ENCODE measurements at places on chromosomes 5 and 9.

DNA sequence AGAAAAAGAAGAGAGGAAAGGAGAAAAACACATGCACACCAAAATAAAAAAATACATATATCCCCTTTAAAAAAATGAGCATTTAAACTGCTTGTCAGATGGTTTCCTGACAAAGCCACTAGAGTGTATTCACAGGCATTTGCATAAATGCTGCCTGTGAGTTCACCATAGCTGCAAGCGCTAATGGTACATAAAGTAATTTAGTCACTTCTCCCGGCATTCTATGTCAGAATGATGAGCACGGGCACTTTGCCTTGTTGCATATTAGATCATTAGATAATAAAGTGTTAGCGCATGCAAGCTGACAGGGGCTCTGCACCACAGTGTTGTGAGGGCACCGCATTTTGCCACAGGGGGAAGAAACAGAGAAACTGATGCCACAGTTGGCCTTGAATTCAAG lies 280.6 kb downstream of the EBF1 start:
- no peak overlapping the region for H3K27ac ChIP-seq
- H3K4me3 ChIP-seq = no peak overlapping the region
- no peaks in the 10 kb centered on the region for H3K36me3 ChIP-seq
- no peak for DNase-seq
- H3K4me1 ChIP-seq = no peaks in the 10 kb centered on the region

- no peak overlapping the region for H3K27ac ChIP-seq
- no peaks in the 10 kb centered on the region for H3K27me3 ChIP-seq
- no peaks in the 10 kb centered on the region for H3K4me1 ChIP-seq
- no peak overlapping the region for H3K4me3 ChIP-seq
- no peak for DNase-seq
- H3K36me3 ChIP-seq = peaks cover 31% of the 10 kb centered on the region
These were observed 56.6 kb downstream of the SMC5 start for GRCh38 chr9:70315389-70315788.

- H3K4me1 ChIP-seq = no peaks in the 10 kb centered on the region
- no peaks in the 10 kb centered on the region for H3K27me3 ChIP-seq
- H3K27ac ChIP-seq = no peak overlapping the region
- DNase-seq = no peak
- H3K4me3 ChIP-seq = no peak overlapping the region
These were observed 24.0 kb downstream of the ADAMTS16 start for GRCh38 chr5:5164163-5164562.

DNA sequence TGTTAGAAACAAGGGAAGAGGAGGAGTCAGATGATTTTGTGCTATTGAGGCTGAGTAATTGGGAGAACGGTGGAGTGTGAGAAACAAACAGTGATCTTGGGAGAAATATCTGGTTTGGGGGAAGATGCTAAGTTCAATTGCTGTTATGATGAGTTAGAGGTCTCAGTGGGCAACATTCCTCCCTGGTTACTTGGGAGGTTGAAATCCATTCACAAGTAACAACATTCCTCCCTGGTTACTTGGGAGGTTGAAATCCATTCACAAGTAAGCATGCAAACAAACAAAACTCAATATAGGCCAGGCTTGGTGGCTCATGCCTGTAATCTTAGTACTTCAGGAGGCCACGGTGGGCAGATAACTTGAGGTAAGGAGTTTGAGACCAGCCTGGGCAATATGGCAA lies 38.7 kb downstream of the AGXT2 start:
- H3K36me3 ChIP-seq = no peaks in the 10 kb centered on the region
- H3K4me3 ChIP-seq = no peak overlapping the region
- DNase-seq = no peak
- H3K4me1 ChIP-seq = no peaks in the 10 kb centered on the region
- H3K27me3 ChIP-seq = no peaks in the 10 kb centered on the region
- H3K27ac ChIP-seq = no peak overlapping the region

- H3K27ac ChIP-seq = no peak overlapping the region
- peak; percentile 20 for DNase-seq
- peaks cover 4% of the 10 kb centered on the region for H3K4me1 ChIP-seq
- H3K4me3 ChIP-seq = no peak overlapping the region
- peaks cover 50% of the 10 kb centered on the region for H3K27me3 ChIP-seq
These were observed 54.7 kb downstream of the DPYSL3 start for GRCh38 chr5:147454996-147455677.

DNA sequence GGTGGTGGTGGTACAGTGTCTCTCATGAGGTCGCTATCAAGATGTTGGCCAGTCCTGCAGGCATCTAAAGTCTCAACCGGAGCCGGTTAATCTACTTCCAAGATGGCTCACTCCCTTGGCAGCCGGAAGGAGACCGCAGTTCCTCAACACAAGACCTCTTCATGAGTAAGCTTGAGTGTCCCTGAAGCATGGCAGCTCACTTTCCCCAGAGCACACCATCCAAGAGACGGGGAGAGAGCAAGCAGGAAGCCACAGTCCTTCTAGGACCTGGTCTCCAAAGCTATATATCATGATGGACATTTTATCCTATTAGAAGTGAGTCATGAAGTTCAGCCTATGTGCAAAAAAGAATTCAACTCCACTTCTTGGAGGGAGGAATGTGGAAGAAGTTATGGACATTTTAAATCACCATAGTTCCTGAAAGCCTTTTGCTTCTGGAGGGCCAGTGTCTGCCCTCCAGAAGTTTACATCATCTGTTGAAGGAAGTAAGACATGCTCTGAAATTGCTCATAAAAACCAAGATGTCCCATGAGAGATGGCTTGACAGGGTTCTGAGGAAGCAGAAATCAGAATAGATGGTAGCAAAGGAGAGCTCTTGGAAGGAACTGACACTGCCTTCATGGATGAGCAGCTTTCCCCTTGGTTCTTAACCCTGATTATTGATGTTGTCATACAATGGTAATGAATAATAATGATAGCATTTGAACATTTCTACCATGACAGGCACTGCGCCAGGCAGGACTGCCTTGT lies 21.3 kb downstream of the GALNT10 start:
- no peaks in the 10 kb centered on the region for H3K27me3 ChIP-seq
- no peak overlapping the region for H3K27ac ChIP-seq
- peaks cover 2% of the 10 kb centered on the region for H3K36me3 ChIP-seq

- H3K36me3 ChIP-seq = no peaks in the 10 kb centered on the region
- H3K4me1 ChIP-seq = no peaks in the 10 kb centered on the region
- DNase-seq = no peak
- H3K27me3 ChIP-seq = peaks cover 9% of the 10 kb centered on the region
- no peak overlapping the region for H3K27ac ChIP-seq
These were observed 304.8 kb upstream of the PANK3 start for GRCh38 chr5:168883991-168884390.

GRCh38 chr5:134798468-134798867 lies 39.9 kb downstream of the DDX46 start:
- DNase-seq = no peak
- no peak overlapping the region for H3K27ac ChIP-seq
- no peak overlapping the region for H3K4me3 ChIP-seq

DNA sequence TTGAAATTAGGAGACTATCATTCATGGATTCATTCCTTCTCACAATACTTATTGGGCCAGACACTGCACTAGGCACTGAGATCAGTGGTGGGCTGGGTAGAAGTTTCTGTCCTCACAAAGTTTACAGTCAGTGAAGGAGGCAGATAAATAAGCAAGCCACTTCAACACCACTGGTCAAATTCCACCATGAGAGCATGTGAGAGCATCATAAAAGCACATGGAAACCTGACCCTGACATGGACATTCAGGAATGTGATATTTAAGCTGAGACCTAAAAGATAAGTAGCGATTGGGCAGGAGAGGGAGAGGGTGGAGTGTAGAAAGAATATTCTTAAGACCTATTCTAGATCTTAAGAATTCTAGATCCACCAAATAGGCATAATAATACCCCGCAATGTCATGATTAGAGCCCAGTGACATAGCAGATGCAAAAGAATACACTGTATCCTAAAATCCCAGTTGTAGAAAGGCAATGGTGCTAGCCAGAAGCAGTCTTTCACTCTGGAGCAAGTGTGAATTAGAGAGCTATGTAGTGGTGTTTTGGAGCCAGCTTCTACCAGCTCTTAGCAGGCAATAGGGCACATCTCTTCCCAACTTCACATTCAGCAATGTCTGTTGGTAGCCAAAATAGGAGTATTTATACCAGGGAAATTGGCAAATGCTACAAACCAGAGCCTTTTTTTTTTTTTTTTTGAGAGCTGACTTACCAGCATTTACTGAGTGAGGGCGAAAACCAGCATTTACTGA lies 46.4 kb downstream of the SH3RF2 start:
- H3K27ac ChIP-seq = peak overlapping the region; percentile 87
- peaks cover 62% of the 10 kb centered on the region for H3K4me1 ChIP-seq
- H3K36me3 ChIP-seq = no peaks in the 10 kb centered on the region
- no peak overlapping the region for H3K4me3 ChIP-seq
- DNase-seq = peak; percentile 86

DNA sequence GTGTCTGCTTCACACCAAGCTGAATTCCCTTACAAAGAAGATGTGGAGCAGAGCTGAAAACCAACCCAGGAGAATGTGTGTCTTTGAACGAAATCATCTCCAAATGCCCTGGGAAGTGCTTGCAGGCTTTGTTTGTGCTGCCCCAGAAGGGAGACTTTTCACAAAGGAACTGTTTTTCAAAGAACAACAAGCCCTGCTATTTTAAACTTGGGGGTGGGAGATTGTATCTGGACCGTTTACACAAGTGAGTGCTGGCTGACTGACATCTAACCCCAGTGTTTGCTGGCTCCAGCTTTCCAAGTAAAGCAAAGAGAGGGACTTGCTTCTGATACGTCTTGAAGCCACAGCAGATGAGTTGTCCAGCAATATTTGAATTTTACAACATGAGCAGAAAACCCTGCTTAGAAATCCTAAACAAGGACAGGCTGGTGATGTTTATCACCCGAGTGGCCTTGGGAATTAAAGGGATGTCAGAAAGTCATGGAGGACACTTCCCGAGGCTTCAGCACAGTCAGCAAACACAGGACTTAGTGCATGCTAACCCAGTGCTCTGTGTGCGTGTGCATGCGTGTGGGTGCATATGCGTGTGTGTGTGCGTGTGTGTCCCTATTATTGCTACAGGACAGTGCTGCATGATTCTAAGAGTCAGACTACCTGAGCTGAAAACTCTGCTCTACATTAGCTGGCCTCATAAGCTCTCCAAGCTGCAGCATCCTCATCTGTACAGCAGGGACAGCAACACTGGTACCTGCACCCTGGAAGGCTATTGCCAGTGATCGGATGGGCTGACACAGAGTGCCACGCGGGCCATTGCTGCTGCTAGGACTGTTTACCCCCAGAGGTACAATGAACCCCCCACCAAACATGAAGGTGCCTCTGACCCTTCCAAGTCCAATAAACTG lies 1.4 kb downstream of the ADAMTS12 start:
- H3K4me1 ChIP-seq = no peaks in the 10 kb centered on the region
- DNase-seq = no peak
- H3K4me3 ChIP-seq = peak overlapping the region; percentile 41
- peaks cover 39% of the 10 kb centered on the region for H3K27me3 ChIP-seq

- no peaks in the 10 kb centered on the region for H3K36me3 ChIP-seq
- no peak overlapping the region for H3K27ac ChIP-seq
- H3K27me3 ChIP-seq = no peaks in the 10 kb centered on the region
- no peak for DNase-seq
- H3K4me3 ChIP-seq = no peak overlapping the region
These were observed 9.9 kb upstream of the HSPA4 start for GRCh38 chr5:133041910-133042309.

DNA sequence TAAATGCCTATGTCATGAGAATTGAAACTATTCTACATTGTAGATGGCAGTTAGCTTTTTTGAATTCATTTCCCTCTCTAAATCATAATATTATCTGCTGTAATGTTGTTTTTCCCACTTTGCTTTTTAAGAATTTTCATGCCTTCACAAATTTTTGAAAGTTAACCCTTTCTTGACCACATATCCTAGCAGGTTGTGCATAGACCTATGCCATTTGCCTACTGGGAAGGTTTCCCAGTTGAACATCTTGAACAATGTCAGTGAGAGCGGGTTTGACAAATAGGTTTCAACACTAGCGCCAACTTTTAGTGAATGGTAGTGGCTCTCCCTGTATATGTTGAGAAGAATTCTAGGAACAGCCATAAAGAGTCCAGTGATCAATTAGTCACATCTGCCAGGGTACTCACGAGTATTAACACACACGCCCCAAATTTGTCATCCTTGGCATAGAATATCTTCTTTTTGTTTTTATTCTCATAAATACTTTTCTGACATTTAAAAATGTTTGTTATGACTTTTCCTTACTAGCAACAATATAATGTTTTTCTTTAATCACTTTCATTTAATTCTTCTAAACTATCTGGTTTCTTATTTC lies 307.6 kb downstream of the PJA2 start:
- no peaks in the 10 kb centered on the region for H3K27me3 ChIP-seq
- H3K4me3 ChIP-seq = no peak overlapping the region
- no peaks in the 10 kb centered on the region for H3K36me3 ChIP-seq

GRCh38 chr9:98164912-98165311 lies 27.5 kb downstream of the CORO2A start:
- H3K4me3 ChIP-seq = no peak overlapping the region
- no peaks in the 10 kb centered on the region for H3K36me3 ChIP-seq
- peaks cover 76% of the 10 kb centered on the region for H3K4me1 ChIP-seq
- H3K27ac ChIP-seq = peak overlapping the region; percentile 85
- no peaks in the 10 kb centered on the region for H3K27me3 ChIP-seq

DNA sequence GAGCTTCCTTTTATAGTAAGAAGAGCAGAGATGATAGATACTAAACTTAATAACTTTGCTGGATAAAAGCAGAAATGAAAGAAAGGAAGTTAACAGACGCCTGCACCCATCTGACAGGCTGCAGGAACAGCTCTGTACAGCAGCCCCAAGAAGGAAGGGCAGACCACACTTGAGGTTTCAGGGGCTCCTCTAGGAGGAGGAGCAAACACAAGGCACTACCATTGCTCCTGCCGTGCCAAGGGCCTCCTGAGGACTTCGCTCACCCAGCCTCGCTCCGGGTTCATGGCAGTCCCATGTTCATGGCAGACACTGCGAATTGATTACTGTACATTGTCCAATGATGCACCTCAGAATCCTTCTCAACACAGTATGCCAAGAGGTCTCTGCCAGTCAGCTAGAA lies 85.1 kb downstream of the AMBP start:
- H3K36me3 ChIP-seq = peaks cover 24% of the 10 kb centered on the region
- no peak overlapping the region for H3K4me3 ChIP-seq
- H3K27ac ChIP-seq = no peak overlapping the region
- no peak for DNase-seq
- no peaks in the 10 kb centered on the region for H3K4me1 ChIP-seq

DNA sequence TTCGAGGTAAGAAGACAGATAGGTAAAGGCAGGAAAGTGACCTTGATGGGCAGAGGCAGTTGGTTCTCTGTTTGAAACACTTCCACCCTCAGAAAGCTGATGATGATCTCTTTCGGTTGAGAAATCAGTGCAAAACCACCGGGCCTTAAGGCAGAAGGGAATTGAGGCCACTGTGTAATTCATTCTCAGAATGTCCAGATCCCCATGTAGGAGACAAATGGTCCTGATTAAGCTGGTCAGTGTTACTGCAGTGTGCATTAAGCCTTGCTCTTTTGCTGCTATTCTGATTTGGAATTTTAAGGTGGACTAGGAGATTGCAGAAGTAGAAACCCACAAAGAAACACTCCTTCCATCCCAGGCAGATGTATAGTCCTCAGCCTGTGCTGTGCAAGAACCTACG lies 255.2 kb downstream of the ARHGAP26 start:
- H3K27ac ChIP-seq = no peak overlapping the region
- H3K27me3 ChIP-seq = no peaks in the 10 kb centered on the region
- H3K4me3 ChIP-seq = no peak overlapping the region
- H3K4me1 ChIP-seq = no peaks in the 10 kb centered on the region

GRCh38 chr9:2838371-2839000 lies 5.4 kb downstream of the PUM3 start:
- no peak overlapping the region for H3K4me3 ChIP-seq
- no peak for DNase-seq
- no peak overlapping the region for H3K27ac ChIP-seq
